ENCODE measurements at places on chromosomes 4 and X.

GRCh38 chr4:166128403-166128802 lies 255.4 kb downstream of the TLL1 start:
- DNase-seq = no peak

DNA sequence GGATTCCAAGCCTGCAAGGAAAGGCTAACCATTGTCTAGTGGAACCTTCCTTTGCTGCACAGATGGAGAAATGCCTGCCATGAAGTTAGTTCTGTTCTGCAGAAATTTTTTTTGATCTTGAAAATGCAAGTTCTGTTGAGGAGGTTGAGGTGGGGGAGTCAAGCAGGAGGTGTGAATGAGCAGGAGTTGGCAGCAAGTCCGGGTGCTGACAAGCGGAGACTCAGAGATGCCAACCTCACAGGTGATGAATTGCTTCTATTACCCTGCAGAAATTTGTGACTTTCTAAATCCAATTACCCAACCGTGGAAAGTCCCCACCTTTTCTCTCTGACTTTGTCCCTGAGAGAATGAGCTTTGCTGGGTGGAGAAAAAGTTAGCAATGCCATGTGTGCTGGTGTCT lies 350.1 kb downstream of the DHRSX start:
- DNase-seq = no peak

- DNase-seq = no peak
These were observed 27.3 kb upstream of the TMPRSS11D start for GRCh38 chr4:67911141-67911540.

- no peak for DNase-seq
These were observed 160.7 kb upstream of the PCDH7 start for GRCh38 chr4:30559481-30559880.

DNA sequence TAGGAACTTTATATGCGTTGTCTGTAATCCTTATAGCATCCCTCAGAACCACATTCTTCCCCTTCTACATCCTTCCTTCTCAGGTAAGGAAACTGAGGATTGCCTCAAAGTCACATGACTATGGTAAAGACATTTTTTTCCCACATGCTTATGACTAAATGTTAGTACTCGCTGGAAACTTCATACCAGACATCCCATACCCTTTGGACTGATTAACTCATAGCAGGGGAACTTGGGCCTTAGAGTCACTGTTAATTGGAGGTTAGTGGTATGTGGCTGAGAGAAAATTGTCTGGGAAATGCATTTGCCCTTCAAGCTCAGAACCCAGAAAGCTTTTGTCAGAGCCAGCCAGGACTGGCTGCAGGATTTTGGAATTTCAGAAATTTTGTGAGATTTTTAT lies 155.0 kb downstream of the RELL1 start:
- DNase-seq = no peak

All from AG08396 (cell line).